Globus pallidus (tissue), 1 donor: ENCODE measurements at places on chromosomes 1 and 21.

- DNase-seq, result no peak
Observed at GRCh38 chr1:182622901-182623528, 18.8 kb upstream of the RGS16 start.

- DNase-seq, result no peak
Observed at GRCh38 chr1:84969489-84970250, 27.2 kb downstream of the MCOLN2 start.

GRCh38 chr1:8121261-8122159 is 95.4 kb upstream of the ERRFI1 start:
- DNase-seq, result no peak

DNA sequence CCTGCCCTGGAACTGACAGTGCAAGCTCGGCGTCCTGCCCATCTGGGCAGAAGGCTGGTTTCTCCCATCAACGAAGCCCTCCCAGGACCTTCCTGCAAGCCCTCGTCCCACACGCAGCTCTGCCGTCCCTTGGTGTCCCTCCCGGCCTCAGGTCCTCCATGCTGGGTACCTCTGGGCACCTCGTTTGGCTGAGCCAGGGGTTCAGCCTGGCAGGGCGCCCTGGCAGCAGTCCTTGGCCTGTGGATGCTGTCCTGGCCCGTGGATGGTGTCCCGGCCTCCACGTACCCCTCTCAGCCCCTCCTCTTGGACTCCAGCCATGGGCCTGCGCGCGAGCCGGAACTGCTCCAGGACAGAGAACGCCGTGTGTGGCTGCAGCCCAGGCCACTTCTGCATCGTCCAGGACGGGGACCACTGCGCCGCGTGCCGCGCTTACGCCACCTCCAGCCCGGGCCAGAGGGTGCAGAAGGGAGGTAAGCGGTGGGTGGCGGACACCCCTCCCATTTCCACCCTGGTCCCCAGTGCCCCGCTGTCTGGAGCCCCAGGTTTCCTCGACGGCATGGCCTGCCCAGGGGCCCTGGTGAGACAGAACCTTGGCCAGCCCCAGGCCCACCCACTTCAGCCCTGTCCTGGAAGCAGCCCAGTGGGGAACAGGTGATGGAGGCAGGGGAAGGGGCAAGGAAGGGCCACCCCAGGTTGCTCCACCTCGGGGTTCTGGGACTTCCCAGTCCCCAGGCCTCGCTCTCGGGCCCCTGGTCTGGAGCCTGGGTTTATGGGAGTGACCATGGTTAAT is 3.5 kb downstream of the TNFRSF14 start:
- DNase-seq, result no peak

DNA sequence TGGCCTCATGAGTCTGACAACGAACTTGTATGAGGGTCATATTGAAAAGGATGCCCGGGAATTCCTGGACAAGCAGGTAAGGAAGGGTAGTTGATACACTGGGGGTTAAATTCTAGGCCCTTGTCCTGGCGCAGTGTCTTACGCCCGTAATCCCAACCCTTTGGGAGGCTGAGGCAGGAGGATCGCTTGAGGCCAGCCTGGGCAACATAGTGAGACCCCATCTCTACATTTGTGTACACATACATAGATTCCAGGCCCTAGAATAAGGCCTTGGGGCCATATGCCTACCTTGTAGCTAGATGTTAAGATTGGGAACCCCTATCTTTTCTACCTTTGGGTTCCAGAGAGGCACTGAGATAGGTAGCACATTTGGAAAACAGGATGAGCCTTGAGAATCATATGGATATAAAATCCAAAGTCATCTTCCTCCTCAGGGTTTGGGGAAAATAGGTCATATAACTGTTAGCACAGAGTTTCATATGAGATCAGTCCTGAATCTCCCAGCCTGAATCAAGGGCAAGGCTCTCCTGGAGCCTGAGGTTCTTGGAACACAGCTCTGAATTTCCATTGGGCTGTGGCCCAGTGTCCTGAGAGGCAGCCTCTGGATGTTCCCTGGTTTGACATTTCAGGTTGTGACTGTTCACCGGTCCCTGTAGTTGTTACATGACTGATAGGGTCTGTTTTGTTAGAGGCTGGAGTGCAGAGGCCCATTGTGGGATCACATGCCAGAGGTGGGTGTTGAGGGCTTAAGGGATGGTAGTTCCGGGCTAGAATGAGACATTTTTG is 104.4 kb downstream of the PIK3R3 start:
- DNase-seq, result no peak

- peak; percentile 16 for DNase-seq
Observed at GRCh38 chr1:183739741-183740271, 65.1 kb upstream of the RGL1 start.

- DNase-seq, result no peak
Observed at GRCh38 chr1:223337174-223337869, 26.7 kb downstream of the SUSD4 start.

DNA sequence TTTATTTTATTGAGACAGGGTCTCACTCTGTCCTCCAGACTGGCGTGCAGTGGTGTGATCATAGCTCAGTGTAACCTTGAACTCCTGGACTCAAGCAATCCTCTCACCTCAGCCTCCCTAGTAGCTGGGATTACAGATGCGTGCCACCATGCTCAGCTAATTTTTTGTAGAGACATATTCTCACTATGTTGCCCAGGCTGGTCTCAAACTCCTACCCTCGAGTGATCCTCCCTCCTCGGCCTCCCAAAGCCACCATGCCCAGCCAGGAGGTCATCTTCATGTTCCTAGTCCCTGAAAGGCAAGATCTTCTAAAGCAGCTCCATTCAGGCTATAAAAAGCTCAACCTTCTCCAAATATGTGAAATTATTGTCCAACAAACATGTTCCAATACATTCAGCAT is 53.9 kb downstream of the TOR1AIP2 start:
- no peak for DNase-seq

DNA sequence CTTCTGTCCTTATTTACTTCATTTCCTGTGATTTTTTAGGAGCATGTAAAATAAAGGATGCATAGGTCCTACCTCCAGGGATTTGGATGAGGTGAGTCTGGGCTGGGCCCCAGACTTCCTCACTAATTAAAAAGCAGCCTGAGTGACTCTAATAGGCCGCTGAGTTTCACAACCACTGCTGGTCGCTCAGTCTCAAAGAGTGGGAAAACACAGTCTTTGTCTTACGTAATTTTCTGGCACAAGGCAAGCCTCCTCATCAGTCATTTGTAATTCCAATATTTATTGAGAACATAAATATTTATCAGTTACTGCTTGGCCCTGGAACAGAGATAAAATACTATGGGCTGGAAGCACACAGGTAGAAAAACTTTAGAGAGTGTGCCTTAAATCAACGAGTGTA is 195.4 kb upstream of the RUNX1 start:
- no peak for DNase-seq

GRCh38 chr1:207186503-207186902 is 82.5 kb downstream of the C4BPA start:
- DNase-seq, result no peak

- no peak for DNase-seq
Observed at GRCh38 chr1:217919683-217920388, 288.7 kb downstream of the SPATA17 start.

DNA sequence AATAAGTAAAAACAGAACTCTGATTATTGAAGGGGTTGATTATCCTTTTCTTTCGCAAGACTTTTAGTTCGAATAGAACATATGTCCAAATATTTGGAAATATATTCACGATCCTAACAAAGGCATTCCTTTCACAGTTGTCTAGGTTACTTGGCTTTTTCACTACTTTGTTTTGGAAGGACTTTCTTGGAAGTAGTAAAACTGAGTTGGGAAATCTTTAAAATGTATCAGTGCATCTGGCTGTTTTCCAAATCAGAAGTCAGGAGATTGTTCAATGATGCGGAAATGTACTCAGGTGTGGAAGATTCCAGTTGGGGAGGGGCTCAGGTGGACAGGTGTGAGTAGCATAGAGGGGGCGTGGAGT is 67.1 kb downstream of the SH3BGR start:
- no peak for DNase-seq

GRCh38 chr21:14589855-14590563 is 43.9 kb upstream of the SAMSN1 start:
- DNase-seq, result no peak

DNA sequence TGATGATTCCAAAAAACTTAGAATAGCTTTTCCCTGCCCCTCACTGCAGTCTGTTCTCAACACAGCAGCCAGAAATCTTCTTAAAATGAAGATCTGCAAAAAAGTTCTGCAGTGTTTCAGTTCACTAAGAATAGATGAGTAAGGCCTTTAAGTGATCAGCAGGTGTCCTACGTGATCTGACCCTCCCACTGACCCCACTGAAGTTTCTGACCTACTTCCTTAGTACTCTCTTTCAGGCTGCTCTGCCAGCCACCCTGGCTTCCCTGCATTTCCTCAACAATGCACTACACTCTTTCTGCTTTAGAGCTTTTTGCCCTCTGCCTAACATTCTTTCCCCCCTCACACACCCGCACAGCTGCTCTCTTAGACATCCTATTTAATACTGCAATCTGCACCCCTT is 182.5 kb downstream of the AKT3 start:
- DNase-seq, result no peak

DNA sequence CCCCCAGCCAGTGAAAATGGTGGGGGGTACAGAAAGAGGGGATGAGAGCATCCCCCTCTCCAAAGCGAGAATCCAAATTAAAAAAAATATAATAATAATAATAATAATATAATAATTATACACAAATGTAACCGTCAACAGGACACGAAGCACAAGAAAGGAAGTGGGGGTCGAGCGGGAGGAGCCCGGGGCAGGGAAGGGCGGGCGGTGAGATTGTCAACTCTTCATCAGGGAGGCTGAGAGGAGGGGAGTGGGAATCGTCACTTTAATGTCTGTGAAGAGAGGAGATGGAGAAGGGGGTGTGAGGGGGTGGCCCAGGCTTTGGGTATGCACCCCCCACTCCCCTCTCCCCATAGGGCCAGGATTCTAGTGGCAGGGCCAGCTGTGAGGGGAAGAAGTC is 33.2 kb downstream of the MEF2D start:
- DNase-seq, result no peak

DNA sequence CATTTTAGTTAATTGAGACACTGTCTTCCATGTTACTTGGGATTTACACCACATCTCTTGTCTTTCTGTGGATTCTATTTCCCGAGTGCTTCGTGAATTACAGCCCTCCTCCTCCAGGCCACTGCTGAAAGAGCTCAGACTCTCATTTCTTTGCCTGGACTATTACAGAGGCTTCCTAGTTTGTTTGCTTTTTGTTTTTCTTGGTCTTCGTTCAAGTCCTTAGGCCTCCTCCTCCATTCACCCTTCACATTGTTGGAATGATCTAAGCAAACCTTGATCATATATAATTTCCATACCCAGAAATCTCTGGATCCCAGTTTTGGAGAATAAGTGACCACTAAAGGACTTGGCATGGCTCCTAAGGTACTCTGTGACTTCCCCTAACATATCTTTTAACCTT is 94.1 kb downstream of the CNIH3 start:
- DNase-seq, result no peak

- DNase-seq, result no peak
Observed at GRCh38 chr1:155940993-155941844, at the start of gene RXFP4. Gene RXFP4 (plus strand): TSS chr1:155941638. CDS start chr1:155941710, 72 bp downstream.

DNA sequence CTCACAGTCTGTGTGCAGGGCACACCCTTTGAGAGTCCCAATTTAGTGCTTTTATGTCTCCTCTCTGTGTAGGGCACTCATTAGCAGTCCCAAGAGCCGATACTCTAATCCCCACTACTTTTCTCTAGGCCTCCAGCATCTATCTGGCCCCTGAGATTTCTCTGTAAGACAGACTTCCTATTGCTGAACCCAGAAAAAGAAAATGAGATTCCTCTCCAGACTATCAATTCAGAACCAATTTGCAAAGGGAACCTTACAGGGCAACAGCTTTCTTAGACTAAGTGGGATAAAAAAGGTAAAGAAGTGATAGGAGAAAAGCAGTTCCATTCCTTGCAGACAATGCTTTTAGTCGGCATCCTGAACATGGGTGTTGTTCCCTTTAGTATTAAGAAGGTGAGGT is 172.2 kb downstream of the EDEM3 start:
- DNase-seq, result no peak
